Colonic mucosa (tissue), 4 donors: ENCODE measurements at places on chromosomes 5 and 9. TPM values are rescaled to one million over a fixed set of nuclear protein-coding genes. Genes with fewer than 3 reads are reported as not detected.

OBP2A gene
- not detected for total RNA-seq

FOXD4L5 gene
- total RNA-seq, result not detected

SLCO6A1 gene
- not detected for total RNA-seq

SLC22A5 gene
- total RNA-seq, result 26.0 TPM

DNAJC18 gene
- total RNA-seq, result 3.6 TPM

PCDHB12 gene
- 0.56 TPM for total RNA-seq

DNA sequence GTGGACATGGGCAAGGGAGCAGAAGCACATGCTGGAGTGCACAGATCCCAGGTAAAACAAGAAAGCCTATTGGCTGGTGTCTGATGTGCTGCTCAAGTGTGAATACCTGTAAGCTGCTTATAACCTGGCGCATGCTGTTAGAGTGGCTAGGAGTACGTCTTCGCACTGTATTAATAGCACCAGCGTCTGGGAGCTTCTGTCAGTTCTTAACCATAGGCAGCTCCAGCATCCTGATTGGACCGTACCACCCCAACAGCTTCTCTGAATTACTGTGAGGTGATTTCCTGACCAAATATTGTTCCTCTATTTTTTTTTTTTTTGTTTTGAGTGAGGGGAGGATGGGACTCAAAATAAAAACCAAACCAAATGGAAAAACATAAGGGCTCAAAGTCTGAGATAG is 987.6 kb downstream of the PTPRD start:
- no peaks in the 10 kb centered on the region for H3K27me3 ChIP-seq
- no peak overlapping the region for H3K27ac ChIP-seq
- H3K4me1 ChIP-seq, result no peaks in the 10 kb centered on the region
- DNase-seq, result no peak
- H3K36me3 ChIP-seq, result no peaks in the 10 kb centered on the region

DNA sequence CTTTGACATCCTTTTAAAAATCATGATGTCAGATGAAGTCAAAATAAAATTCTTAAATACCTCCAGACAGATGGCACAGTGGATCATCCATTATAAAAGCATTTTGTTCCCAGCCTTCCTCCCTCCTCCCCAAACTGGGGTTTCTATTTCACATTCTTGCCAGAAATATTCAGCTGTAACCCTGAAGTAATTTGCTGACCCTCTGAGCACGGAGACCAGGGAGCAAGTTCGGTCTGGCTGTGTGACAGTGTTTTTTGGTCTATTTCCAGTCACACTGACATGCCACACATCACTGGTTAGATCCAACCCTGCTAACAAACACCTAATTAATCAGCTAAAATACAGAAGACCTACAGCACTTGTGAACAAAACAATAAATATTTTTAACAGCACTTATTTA is 126.2 kb upstream of the DMRT1 start:
- no peak for DNase-seq
- no peak overlapping the region for H3K4me3 ChIP-seq
- H3K36me3 ChIP-seq, result no peaks in the 10 kb centered on the region
- no peaks in the 10 kb centered on the region for H3K4me1 ChIP-seq
- H3K27me3 ChIP-seq, result no peaks in the 10 kb centered on the region

DNA sequence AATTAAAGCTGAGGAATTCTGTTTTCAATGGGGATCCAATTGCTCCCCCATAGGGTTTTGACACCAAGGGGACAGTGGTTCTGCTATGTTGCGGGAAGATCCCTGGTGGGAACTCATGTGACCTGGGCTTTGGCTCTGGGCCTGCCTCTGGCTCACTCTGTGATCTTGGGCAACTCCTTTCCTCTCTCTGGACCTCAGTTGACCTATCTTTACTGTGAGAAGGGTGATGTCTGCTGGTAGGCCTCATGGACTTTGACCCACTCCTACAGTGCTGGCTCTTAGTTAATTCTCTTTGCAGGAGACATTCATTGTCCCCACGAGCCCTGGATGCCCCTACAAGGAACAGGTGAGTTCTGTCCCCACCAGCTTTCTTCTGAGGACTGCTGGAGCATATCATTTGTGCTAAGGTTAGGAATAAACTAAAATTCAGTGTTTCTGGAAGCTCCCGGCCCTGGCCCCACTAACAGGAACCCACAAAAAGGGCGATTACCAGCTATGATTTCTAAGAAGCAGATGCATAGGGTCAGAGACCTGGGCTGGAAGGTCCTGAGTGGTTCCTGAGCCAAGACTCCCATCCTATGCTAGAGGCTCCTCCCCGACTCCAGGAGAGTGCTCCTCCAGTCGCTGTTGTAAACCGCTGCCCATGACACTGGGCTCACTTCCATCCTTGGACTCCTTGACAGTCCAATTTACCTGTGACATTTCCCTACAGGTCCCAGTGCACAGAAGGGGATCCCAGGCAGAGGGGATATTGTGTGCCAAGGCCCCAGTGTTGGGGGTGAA is 218.3 kb downstream of the PAX5 start:
- DNase-seq, result no peak
- H3K4me1 ChIP-seq, result no peaks in the 10 kb centered on the region
- H3K27me3 ChIP-seq, result no peaks in the 10 kb centered on the region
- H3K27ac ChIP-seq, result no peak overlapping the region

- no peak for DNase-seq
- H3K27me3 ChIP-seq, result no peaks in the 10 kb centered on the region
- no peaks in the 10 kb centered on the region for H3K36me3 ChIP-seq
- no peaks in the 10 kb centered on the region for H3K4me1 ChIP-seq
These were observed 226.9 kb upstream of the C9orf72 start for GRCh38 chr9:27800159-27800558.

DNA sequence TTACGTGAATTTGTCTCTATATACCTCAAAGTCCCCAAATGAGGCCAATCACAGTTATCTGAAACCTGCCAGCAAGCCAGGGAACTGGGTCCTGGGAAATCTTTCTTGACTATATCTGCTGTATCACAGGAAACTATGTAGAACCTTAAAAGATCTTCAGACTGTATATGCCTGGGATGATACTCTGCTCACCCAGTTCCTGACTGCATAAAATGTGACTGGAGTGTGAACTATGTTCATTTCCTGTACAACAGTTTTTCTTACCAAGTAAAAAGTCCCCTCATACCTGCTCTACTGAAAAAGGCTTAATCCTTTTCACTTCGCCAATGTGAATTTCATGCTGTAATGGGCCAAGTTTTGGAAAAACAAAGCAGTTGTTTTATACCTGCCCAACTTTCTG is 162.9 kb downstream of the ELAVL2 start:
- DNase-seq, result no peak
- no peak overlapping the region for H3K4me3 ChIP-seq
- H3K27ac ChIP-seq, result no peak overlapping the region
- no peaks in the 10 kb centered on the region for H3K36me3 ChIP-seq
- no peaks in the 10 kb centered on the region for H3K27me3 ChIP-seq

GRCh38 chr5:109924237-109925107 is 234.7 kb downstream of the MAN2A1 start:
- DNase-seq, result no peak
- H3K4me3 ChIP-seq, result no peak overlapping the region
- H3K36me3 ChIP-seq, result no peaks in the 10 kb centered on the region
- no peaks in the 10 kb centered on the region for H3K27me3 ChIP-seq
- no peak overlapping the region for H3K27ac ChIP-seq

DNA sequence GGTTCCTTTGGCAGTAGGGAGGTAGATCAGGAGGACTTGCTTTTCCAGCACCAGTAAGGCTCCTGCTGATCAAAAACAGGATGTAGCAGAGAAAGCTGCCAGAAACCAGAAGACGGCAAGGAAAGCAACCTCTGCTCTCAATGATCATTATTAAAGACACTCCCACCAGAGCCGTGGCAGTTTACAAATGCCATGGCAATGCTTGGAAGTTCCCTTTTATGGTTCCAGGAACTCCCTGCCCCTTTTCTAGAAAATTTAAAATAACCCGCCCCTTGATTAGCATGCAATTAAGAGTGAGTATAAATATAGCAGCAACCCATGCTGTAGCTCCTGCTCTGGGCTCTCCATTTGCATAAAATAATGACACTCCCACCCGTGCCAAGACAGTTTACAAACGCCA is 16.1 kb downstream of the EQTN start:
- H3K4me3 ChIP-seq, result no peak overlapping the region
- no peaks in the 10 kb centered on the region for H3K27me3 ChIP-seq
- no peak overlapping the region for H3K27ac ChIP-seq
- H3K4me1 ChIP-seq, result no peaks in the 10 kb centered on the region
- DNase-seq, result no peak
- H3K36me3 ChIP-seq, result no peaks in the 10 kb centered on the region

DNA sequence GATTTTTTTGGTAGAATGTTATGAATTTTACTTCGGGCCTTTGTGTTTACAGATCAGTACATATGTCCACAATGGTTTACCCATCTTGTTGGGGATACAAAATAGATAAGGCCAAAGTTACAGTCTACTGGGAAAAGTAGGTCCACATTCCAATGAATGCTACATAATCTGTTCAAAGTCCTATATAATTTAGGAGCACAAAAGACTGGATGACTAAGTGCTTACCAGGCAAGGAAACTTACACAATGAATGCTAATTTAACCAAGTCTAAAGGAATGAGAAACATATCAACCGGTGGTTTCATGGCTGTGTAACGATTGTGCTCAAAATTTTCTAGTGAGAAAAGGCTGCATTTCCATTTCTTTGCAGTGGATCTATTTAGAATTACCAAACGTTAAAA is 97.4 kb upstream of the TRPM3 start:
- no peaks in the 10 kb centered on the region for H3K36me3 ChIP-seq
- H3K4me1 ChIP-seq, result no peaks in the 10 kb centered on the region
- H3K27me3 ChIP-seq, result no peaks in the 10 kb centered on the region
- no peak overlapping the region for H3K27ac ChIP-seq

DNA sequence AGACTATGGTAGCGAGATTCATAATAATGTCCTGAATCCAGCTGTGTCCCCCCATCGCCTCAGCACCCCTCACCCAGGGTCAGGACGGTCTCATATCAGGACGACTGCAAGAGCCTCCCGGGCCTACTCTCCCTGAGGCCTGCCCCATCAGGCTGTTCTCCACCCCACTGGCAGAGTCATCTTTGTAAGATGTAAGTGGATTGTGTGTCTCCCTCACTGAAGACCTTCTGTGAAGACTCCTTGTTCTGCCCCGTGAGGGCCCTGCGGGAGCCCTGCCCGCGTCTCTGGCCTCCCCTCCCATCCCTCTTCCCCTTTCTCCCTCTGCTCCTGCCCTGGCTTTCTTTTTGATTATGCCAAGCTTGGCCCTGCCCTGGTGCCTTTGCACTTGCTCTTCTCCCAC is 43.9 kb upstream of the SAP30L start:
- H3K4me3 ChIP-seq, result no peak overlapping the region
- H3K27me3 ChIP-seq, result no peaks in the 10 kb centered on the region
- H3K27ac ChIP-seq, result no peak overlapping the region
- DNase-seq, result no peak
- H3K4me1 ChIP-seq, result peaks cover 10% of the 10 kb centered on the region

- H3K4me3 ChIP-seq, result no peak overlapping the region
- no peak overlapping the region for H3K27ac ChIP-seq
- H3K4me1 ChIP-seq, result no peaks in the 10 kb centered on the region
- H3K27me3 ChIP-seq, result no peaks in the 10 kb centered on the region
- H3K36me3 ChIP-seq, result peaks cover 5% of the 10 kb centered on the region
These were observed 11.8 kb downstream of the SUB1 start for GRCh38 chr5:32597041-32597629.

- H3K4me1 ChIP-seq, result no peaks in the 10 kb centered on the region
- no peaks in the 10 kb centered on the region for H3K36me3 ChIP-seq
- H3K27me3 ChIP-seq, result no peaks in the 10 kb centered on the region
- DNase-seq, result no peak
These were observed 107.3 kb upstream of the ELAVL2 start for GRCh38 chr9:23933348-23933747.

- peaks cover 12% of the 10 kb centered on the region for H3K4me1 ChIP-seq
- no peak overlapping the region for H3K4me3 ChIP-seq
- no peaks in the 10 kb centered on the region for H3K27me3 ChIP-seq
- no peaks in the 10 kb centered on the region for H3K36me3 ChIP-seq
These were observed 48.8 kb downstream of the FANCC start for GRCh38 chr9:95268681-95269080.

GRCh38 chr5:148230240-148230639 is 8.1 kb upstream of the MARCOL start:
- H3K4me3 ChIP-seq, result no peak overlapping the region
- no peaks in the 10 kb centered on the region for H3K36me3 ChIP-seq
- no peaks in the 10 kb centered on the region for H3K27me3 ChIP-seq
- no peak for DNase-seq

DNA sequence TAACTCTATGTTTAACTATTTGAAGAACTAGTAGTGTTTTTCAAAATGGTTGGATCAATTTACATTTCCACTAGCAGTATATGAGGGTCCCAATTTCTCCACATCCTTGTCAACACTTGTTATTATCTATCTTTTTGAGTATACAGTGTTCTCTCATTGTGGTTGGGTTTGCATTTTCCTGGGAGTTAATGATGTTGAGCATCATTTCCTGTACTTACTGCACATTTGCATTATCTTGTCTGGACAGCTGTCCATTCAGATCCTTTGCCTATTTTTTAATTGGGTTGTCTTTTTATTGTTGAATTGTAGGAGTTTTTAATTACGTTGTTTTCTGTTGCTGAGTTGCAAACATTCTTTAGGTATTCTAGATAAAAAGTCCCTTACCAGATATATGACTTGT is 103.4 kb upstream of the LRRTM2 start:
- no peak for DNase-seq
- H3K4me1 ChIP-seq, result no peaks in the 10 kb centered on the region
- no peaks in the 10 kb centered on the region for H3K27me3 ChIP-seq

GRCh38 chr5:151691706-151692105 is 5.0 kb upstream of the SPARC start:
- H3K4me1 ChIP-seq, result no peaks in the 10 kb centered on the region
- no peaks in the 10 kb centered on the region for H3K36me3 ChIP-seq
- DNase-seq, result no peak
- H3K4me3 ChIP-seq, result no peak overlapping the region
- no peak overlapping the region for H3K27ac ChIP-seq

DNA sequence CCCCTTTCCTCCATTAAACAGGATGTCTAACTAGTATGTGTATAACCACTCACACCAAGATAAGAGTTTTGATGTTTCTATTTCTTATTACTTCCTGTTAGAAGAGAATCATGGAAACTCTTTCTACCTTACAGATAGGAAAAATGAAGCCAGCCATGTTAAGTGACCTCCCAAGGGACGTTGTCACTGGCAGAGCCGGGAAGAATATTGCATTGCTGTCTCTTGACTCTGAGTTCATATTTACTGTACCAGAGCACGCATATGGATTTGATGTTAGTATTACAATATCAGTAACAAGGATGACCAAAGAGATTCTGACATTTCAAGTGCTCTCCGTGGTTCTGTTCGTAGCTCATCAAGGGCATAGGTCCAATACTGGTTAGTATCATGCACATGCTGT is 12.5 kb upstream of the C5orf63 start:
- no peak overlapping the region for H3K4me3 ChIP-seq
- H3K27me3 ChIP-seq, result no peaks in the 10 kb centered on the region
